Occipital lobe (tissue), 3 donors: ENCODE measurements at places on chromosomes 3 and 15.

DNA sequence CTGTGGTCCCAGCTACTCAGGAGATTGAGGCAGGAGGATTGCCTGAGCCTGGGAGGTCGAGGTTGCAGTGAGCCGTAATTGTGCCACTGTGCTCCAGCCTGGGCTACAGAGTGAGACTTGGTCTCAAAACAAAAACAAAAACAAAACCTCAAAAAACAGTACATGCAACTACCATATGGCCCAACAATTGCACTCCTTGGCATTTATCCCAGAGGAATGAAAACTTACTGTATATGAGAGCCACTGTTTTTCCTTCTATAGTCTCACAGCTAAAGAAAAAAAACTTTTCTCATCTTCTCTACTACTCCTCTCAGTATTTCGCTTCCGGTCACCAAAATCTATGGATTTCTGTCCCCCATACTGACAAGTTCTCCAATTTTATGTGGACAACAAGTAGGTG is 84.3 kb downstream of the FLNB start:
- no peak for DNase-seq

GRCh38 chr3:59189526-59189925 is 139.7 kb upstream of the CFAP20DC start:
- no peak for DNase-seq

- DNase-seq: no peak
These were observed 584.8 kb downstream of the DIPK2A start for GRCh38 chr3:144556392-144556791.

GRCh38 chr3:67875338-67875737 is 220.9 kb upstream of the SUCLG2 start:
- DNase-seq: no peak

- no peak for DNase-seq
These were observed 827.4 kb upstream of the NR2F2 start for GRCh38 chr15:95503107-95503506.

DNA sequence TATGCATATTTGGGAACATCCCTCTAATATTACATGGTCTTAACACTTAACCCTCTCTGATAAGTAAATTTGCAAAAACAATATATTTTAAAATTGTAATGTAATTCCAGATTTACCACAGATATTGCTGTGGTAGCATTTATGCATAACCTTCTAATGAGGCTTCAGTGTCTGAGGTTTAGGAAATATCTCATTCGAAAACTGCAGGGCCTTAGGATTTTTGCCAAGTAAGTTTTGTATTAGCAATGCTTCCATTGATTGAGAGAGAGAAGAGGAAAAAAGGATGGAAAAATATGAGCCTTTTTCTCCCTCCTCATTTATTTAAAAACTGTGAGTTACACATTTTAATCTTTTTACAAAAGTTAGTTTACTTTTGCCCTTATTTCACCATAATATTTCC is 294.6 kb downstream of the EPHA3 start:
- no peak for DNase-seq

DNA sequence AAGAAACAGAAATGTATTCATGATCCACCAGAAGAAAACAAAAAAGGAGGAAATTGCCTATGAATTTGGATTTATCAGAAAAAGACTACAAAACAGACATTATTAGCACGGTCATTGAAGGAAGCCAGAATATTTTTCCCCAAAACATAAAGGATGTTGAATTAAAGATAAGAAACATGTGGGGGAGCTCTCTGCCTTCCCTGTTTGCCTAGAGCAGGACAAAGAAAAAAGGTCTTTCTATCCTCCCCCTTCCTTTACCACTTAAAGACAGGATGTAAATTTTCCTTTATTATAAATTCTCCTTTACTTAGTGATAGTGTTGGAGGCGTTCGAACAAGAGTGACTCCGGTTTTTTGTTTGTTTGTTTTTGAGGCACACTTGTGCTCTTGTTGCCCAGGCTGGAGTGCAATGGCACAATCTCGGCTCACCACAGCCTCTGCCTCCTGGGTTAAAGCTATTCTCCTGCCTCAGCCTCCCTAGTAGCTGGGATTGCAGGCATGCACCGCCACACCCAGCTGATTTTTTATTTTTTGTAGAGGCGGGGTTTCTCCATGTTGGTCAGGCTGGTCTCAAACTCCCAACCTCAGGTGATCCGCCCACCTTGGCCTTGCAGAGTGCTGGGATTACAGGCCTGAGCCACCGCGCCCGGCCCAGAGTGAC is 14.9 kb upstream of the RPN1 start:
- DNase-seq: no peak

DNA sequence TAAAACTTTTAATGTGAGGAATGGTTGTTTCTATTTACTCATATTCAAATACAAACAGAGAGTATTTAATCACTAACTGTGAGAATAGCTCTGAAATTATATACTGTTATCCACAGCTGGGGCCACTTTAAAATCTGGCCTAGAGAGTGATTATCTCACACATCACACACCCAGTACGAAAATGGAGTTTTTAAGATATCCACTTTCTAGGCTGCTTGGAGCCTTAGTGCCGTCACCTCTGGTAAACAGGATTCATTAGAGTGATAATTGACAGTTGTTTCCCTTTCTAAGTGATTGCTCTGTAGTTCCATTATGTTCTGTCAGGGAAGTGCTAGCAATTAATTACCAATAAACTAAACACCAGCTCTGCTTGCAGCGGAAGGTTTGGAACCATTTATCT is 942.4 kb downstream of the FHIT start:
- no peak for DNase-seq

- no peak for DNase-seq
These were observed 148.5 kb downstream of the OTOL1 start for GRCh38 chr3:161644891-161645635.

- no peak for DNase-seq
These were observed 3.2 kb upstream of the RIOX2 start for GRCh38 chr3:97975466-97975865.

DNA sequence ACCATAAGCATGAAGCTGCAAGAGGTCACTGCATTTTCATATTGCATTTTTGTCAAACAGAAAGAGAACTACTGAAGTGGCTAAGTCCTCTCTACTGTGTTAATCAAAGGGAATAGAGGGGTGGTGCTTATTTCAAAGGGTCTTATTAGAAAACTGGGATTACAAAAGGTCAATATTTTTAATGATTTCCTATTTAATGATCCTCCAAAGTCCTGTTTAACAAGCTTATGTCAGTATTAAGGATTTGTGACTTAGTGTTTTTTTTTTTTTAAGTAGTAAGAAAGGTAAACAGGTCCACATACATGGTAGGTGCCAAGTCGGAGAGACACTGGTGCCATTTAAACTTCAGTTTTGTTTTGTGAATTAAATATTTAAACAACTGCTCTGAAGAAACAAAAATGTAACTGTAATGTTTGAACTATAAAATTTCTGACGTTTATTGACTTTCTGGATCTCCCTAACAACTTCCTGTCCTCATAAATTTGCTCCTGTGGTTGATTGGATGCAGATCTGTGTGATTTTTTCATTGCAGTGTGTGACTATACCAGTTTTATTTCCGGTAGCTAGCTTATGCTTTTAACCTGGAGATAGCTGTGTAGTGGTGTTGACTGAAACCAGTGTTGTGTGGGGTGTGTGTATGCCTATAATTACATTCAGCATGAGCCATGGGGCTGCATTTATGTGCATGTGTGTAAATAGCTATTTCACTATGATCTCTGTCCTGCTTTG is 8.6 kb upstream of the CACNA1D start:
- no peak for DNase-seq

DNA sequence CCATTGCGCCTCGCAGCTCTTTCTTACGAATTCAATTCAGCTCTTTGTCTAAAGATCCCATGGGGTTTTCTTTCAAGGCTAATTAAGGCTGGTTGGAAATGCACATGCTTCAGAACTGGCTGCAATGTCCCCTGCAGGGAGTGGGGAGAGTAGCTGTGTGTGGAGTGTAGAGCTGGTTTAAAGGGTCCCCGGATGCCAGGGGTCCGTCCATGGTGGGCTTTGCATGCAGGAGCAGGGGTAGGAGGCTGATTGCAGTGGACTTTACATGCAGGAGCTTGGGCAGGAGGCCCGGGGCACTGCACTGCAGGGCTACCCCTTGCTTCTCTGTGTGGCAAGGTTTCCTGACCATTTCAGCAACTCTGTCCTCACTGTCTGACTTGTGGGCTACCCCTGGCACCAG is 261.6 kb upstream of the LYSMD4 start:
- no peak for DNase-seq

DNA sequence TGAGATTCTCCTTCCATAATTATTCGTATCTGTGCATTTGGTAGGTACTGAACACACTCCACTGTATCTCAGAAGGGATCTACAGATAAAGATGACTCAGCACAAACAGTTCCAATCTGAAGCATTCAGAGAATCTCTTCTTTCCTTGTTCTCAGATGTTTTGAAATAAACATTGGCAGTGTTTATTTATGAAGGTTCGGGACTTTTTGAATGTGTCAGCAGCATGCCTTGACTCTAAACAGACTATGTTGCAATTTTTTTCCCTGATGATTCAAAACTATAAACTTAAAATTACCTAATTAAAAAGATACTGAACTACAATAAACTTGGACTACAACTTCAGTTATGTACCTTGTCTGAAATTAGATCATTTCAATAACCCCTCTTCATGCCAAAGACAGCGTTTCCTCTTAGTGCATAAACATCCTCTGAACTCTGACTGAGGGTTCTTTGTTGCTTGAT is 612.9 kb upstream of the TBL1XR1 start:
- DNase-seq: no peak

- DNase-seq: no peak
These were observed 7.3 kb downstream of the ADAM10 start for GRCh38 chr15:58742022-58742813.

- no peak for DNase-seq
These were observed 2.9 kb upstream of the RNF7 start for GRCh38 chr3:141735176-141735575.

DNA sequence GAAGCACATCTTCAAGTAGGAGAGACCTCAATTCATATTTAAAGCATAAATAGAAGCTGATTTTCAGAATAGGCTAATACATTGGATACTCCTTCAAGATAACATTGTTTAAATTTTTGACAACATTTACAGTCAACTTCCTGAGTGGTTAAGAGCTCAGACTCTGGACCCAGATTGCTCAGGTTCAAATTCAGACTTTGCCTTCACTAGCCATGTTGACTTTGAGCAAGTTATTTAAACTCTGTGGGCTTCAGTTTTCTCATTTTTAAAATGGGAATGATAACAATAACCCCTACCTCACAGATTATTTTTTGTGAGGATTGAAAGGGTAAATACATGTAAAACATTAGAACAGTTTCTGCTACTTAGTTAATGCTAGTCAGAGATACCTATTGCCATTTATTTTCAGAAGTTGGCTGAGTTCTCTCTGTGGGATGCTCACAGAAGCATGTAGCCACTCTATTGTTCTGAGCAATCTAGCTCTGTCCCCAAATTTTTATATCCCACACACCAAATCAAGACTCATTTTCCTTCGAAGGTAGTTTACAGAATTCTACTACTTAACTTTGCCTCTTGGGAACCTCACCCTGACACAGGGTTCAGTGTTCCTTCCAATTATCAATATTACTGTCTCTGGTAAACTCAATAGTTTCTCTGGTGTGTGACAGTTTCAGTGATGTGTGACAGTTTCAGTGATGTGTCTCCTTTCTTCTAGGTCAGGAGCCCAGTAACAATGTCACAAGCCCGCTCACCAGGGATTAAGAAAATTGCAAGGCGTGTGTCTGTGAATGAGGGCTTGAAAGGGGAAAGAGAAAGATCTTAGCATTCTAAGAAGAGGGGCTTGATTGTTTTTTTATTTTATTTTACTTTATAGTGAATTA is 79.4 kb upstream of the OSTN start:
- no peak for DNase-seq

DNA sequence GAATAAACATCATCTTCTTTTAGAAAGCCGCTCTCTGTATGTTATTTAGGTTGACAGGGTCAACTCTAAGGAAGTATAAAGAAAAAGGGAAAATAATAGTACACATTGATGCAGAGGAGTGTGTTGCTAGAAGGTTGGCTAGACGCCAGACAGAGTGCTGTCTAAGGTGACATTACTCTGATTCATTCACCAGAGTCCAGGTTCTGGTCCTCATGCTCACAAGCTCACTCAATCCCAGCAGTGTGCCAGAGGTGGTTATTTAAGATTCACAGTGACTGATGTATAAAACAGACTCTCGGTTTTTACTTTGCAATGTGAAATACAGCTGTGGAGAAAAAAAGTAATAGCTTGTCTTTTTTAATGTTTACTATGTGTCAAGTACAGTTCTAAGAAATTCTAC is 1.7 kb downstream of the CFAP44 start:
- no peak for DNase-seq

DNA sequence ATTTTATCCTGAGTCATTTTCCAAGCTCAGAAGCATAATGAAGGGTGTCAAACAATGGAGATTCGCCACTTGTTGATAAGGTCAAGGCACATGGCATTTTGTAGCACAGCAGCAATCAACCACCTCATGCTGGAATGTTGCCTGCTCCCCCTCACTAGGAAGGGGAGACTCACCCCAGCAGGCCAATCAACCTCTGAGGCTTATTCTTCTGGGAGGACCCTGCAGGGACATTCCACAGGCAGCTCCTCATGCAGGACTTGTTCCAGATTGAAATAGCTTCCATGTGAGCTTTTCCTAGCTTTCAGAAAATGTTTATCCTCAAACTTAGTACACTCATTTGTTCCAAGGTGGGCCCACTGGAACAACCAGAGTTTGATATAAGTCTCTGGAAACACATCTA is 77.6 kb downstream of the SSR3 start:
- no peak for DNase-seq

- DNase-seq: peak; percentile 14
These were observed 44.5 kb upstream of the PDE8A start for GRCh38 chr15:84937144-84937543.

DNA sequence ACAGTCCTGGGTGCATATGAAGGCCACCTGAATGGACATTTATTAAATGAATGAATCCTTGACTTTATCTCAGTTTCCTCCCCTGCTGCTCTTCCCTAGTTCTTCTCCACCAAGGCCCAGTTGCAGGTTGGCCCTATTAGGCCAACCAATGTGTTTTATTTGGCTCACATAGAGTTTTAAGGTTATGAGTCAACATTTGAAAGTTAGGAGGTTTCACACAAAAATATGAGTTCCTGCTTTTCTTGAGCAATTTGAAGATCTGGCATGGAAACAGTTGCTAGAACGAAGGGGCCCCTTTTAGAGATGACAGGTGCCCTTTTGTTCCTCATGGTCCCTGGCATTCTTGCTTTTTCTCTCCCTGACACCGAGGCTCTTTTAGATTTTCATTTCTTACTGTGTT is 83.0 kb upstream of the PDZRN3 start:
- no peak for DNase-seq

DNA sequence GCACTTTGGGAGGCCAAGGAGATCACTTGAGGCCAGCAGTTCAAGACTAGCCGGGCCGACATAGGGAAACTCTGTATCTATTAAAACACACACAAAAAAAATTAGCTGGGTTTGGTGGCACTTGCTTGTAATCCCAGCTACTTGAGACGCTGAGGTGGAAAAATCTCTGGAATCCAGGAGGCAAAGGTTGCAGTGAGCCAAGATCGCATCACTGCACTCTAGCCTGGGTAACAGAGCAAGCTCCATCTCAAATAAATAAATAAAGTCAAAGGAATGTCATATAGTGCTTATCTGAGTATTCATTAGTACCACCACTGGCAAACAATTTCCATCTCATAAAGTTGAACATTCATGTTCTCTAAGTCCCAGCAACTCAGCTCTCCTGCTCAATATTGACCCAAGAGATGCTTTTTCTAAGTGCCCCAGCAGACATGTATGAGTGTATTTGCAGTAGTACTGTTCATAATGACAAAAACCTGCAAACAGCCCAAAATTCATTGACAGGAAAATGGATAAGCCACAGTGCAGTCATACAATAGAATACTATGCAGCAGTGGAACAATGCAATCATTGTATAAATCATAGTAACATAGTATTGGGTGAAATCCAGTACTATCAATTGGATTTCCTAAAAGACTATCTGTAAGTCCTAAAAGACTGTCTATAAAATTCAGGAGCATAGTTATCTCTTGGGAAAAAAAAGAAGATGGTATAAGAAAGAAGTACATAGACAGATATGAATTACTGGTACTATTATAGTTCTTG is 751.5 kb upstream of the LMCD1 start:
- DNase-seq: no peak
